ENCODE measurements at places on chromosomes 1 and 21. TPM values are rescaled to one million over a fixed set of nuclear protein-coding genes. Genes with fewer than 3 reads are reported as not detected.

DNA sequence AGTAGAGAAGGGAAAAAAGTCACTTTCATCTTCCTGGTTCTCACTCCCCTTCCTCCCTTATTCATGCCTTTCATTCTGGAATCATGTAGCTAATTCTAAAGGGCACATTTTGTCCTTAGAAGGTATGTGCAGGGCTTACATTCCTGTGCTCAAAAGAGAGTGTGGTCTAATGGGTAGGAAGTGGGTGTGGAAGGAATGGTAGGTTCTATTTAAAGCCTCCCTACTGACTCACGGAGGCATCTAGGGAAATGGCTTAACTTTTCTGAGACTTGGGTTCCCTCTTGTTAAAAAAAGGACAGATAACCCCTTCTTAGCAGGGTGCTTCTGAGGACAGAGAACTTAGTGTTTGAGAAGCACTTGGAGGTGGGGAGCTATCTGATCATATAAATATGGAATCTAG lies 249.3 kb upstream of the DUSP10 start:
- DNase-seq, result no peak

DNA sequence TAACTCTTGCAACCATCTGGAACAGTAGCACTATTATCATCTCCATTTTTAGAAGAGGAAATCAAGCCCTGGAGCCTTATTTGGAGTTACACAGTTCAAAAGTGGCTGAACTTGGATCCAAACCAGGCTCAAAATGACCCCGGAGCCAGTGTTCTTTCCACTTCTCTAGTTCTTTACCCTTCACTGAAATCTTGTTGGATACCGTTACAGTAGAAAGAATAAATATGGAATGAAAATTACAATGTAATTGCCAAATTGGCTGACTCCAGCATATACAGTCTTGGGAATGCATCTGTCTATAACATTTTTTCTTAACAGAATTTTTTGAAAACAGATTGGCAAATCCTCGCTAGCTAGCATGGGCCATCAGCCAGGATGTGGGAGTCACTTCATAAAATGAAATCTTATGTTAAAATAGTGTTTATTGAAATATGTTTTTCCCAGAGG lies 261.4 kb downstream of the CTH start:
- peak; percentile 98 for DNase-seq

DNA sequence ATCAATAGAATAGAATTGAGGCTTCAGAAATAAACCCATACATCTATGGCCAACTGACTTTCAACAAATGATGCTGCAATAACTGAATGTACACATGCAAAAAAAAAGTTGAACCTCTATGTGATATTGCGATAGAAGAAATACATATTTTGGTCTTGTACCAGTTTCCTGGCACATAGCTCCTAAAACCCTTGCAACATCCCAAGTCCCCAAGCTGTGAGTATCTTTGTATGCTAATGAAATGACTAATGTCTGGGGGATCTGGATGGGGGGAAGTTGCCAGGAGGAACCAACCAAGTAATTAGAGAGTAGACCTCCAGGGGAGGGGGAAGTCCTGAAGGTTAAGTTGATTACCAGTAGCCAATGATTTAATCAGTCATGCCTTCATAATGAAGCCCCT lies 24.4 kb downstream of the BLZF1 start:
- DNase-seq, result no peak

- peak; percentile 8 for DNase-seq
Observed at GRCh38 chr1:247576514-247576913, 11.6 kb upstream of the OR2G2 start.

Gene DNASE2B
- 0.09 TPM for total RNA-seq

DNA sequence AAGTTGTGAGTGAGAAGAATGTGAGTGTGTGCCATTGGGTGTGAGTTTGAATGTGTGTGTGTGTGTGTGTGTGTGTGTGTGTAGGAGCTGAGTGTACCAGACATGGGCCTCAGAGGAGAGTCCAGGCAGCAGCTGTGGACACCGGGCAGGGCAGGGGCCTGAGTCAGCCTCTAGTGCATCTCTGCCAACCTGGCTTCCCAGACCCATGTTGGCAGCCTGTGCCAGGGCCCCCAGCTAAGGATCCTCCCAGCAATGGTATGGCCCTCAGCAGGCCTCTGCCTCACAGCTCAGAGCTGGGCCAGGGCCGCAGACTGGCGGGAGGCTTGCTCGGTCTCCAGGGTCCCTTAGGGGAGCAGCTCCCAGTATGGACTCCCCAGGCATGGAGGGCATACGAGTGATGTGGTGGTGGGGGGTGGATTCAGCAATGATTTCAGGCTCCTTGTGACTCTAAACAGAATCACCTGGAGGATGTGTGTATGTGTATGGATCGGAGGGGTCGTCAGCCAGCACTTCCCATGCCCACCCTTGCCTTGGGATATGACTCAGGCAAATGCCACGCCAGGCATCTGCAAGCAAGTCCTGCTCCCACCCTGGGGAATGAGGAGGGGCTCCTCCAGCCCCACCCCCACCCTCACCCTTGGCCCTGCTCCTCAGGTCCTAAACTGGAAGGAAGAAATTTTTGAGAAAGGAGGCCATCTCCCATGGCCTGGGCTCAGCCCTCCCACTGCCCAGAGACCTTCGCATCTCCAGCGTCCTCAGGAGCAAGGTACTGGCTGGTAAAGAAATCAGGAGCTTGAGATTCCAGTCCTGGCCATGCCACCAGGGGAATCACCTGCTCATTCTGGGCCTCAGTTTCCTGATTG lies 1.8 kb upstream of the FOXO6 start:
- DNase-seq, result no peak

Gene KRTAP7-1
- total RNA-seq, result not detected

DNA sequence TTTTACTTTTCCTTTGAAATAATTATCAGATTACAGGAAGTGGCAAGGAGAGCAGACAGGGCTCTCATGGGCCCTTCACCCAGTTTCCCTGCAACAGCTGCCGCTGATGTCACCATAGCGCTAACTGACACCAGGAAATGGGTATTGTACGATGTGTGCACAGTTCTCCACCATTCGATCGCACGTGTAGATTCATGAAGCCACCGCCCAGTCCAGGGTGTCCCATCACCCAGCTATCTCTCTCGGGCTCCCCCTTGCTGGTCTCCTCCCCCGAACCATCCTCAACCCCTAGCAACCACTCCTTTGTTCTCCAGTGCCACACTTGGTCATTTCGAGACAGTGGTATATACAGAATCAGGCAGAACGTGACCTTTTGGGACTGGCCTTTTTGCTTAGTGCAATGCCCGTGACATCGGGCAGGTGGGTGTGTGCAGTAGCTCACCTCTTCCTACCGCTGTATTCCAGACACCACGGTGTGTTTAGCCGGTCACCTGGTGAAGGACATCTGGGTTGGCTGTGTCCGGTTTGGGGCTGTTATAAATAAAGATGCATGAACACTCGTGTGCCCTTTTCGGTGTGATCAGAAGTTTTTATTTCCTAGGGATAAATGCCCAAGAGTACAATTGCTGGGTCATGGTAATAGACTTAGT lies 118.4 kb downstream of the CRYAA start:
- no peak for DNase-seq

GRCh38 chr1:76284842-76285241 lies 210.3 kb downstream of the ST6GALNAC3 start:
- no peak for DNase-seq

Gene ADAMTS1
- total RNA-seq, result 13.4 TPM

- DNase-seq, result no peak
Observed at GRCh38 chr1:218480588-218481099, 135.5 kb downstream of the TGFB2 start.

Gene RGS13
- total RNA-seq, result 0.89 TPM

DNA sequence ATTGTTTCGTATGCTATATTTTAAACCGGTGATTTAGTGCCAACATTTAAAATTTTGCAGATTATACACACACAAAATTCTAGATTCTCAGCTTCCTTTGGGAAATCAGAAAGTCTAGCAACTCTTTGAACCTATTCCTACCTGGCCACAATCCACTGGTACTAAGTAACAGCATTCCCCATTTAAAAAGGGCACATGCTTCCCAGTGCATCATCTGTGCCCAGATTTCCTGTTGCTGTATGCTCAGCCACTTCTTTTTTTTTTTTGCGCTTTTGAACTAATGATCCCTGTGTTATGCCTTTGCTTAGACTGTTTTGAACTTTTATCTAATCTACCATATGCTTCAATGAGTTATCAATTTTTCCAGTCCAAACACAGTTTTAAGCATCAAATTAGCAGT lies 548.4 kb downstream of the PLPP3 start:
- DNase-seq, result no peak

Gene RBP7
- total RNA-seq, result 5.7 TPM

Gene PRDM2
- 17.0 TPM for total RNA-seq

Gene GIPC2
- total RNA-seq, result 0.84 TPM

Gene GJC2
- total RNA-seq, result 1.6 TPM

GRCh38 chr1:43653339-43653738 lies 3.4 kb downstream of the KDM4A start:
- DNase-seq, result no peak

GRCh38 chr1:95263450-95263849 lies 29.4 kb downstream of the RWDD3 start:
- DNase-seq, result no peak

GRCh38 chr1:70961374-70961975 lies 86.1 kb downstream of the PTGER3 start:
- DNase-seq, result no peak

Gene VSIG8
- not detected for total RNA-seq

- DNase-seq, result peak; percentile 16
Observed at GRCh38 chr1:38546636-38547035, 312.9 kb downstream of the RRAGC start.

- peak; percentile 25 for DNase-seq
Observed at GRCh38 chr1:107622535-107622934, 342.4 kb downstream of the VAV3 start.

Gene LRRC40
- total RNA-seq, result 15.7 TPM

DNA sequence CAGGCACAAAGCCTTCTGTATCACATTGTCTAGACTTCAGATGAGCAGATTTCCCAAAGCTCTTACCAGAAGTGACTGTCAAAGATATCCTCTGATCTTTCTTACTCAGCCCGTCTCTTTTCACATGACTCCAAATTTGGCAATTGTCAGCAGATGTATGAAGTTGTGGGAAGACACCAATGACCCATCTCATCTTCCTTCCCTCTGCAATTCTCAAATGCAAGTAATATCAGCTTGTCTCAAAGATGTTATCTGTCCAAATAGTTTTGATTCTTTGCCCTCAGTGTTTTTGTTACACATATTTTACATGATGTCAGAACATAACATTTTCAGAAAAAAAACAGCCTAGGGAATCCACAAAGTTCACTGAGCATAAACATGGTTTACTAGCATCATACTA lies 45.1 kb upstream of the RGS2 start:
- DNase-seq, result no peak

Gene RIMS3
- total RNA-seq, result 0.49 TPM

Gene OR10X1
- not detected for total RNA-seq

DNA sequence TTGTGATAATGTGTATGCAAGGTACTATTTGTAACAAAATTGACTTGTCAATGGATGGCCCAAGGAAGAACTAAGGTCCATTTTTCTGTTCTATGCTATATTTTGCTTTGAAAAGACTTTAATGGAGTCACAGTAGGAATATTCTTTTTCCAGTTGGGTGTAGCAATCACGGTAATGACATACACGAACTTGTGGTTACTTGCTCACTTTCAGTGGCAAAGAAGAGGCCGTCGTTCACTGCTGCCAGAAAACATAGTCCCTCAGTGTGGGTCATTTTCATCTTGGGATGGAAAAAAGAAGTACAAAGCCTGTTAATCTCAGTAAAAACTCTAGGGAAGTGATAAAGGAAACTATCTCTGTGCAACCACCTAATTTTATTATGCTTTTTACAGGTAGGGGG lies 47.8 kb upstream of the LAMC2 start:
- no peak for DNase-seq

DNA sequence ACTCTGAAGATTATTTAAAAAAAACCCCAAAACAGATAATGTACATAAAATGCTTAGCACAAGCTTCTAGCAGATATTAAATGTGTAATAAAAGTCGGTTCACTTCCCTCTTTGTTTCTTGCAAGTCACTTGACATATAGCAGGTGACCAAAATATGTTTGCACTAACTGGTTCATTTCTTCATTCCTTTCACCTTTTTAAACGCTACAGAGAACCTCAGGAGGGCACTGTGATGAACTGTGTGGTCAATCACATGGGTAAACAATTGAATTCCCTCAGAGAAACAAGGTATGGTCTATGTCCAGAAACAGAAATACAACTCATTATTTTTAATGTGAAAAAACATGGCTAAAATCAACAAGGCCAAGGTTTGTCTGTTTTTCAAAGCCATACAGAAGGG lies 51.3 kb upstream of the BCL10 start:
- DNase-seq, result no peak

DNA sequence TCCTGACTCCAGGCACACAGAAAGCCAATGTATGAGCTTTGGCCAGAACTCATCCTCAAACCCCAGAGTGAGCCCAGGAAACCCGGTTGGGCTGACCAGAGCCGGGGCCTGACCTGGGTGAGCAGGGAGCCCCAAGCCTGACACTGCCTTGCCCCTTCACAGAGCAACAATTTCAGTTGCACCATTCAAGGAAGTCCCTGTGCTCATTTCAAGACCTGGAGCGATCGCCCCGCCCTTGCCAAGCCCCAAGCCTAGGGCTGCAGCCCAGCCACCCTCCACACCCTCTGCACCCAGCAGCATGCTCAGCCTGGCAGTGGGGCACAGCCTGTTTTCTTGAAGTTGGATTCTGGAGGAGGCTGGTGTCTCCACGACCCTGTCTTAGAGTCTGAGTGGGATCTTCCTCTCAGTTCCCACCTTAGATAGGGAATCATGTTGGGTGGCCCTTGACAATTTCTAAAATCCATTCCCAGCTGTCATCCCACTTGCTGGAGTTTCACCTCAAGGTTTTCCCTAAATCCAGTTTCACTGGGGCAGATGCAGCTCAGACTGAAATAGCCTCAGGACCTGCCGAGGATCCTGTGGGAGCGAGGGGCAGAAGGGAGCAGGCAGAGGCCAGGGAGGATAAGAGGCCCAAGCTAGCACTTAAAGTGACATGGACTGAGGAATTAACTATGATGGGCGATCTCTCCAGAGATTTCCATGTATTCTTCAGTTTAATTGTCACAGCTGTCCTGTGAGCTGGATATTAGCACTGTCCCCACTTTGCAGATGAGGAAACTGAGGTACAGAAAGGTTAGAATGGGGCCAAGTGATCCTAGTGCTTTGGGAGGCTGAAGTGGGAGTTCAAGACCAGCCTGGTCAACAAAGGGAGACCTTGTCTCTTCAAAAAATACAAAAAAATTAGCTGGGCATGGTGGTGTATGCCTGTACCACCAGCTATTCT lies 2.5 kb downstream of the NBL1 start:
- DNase-seq, result no peak

DNA sequence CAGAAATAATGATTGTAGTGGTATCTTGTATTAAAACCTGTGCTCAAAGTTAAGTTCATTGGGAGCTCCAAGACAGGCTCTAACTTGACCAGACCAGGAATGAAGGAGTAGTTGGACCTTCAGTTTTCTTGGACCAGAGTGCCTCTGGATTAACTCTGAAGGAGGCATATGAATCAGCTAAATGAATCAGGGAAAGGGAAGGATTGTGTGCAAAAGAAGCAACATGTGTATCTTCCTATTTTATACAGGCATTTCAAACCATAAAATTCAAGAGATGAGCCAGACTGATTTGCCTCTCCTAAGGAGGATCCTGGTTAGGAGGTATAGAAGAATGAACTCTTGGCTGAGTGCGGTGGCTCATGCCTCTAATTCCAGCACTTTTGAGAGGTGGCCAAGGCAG lies 71.4 kb downstream of the CC2D1B start:
- no peak for DNase-seq

Gene GPBP1L1
- 73.0 TPM for total RNA-seq
